ENCODE measurements at places on chromosomes 7 and 10. TPM values are rescaled to one million over a fixed set of nuclear protein-coding genes. Genes with fewer than 3 reads are reported as not detected.

DNA sequence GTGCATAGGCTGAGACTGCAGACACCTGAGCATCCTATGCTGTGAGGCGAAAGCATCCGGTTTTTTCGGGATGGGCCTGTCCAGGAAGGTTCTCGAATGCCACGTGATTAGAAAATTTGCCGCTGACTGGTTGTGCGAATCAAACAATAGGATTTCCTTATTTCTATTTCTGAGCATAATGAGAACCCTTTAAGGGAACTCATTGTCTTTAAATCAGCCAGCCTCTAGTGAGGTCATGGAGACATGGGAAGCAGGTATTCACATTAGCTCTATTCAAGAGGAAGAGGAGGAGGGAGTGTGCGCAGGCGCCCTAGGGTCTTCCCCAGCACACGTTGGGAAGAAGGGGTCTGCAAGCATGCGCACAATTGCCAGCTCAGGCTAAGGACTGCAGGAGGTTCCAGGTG lies 5.6 kb downstream of the GIMAP1 start:
- H3K27ac ChIP-seq = no peak overlapping the region
- H3K4me3 ChIP-seq = no peak overlapping the region
- H3K36me3 ChIP-seq = no peaks in the 10 kb centered on the region
- DNase-seq = no peak

- no peaks in the 10 kb centered on the region for H3K27me3 ChIP-seq
- H3K4me1 ChIP-seq = no peaks in the 10 kb centered on the region
- no peak overlapping the region for H3K27ac ChIP-seq
- H3K36me3 ChIP-seq = no peaks in the 10 kb centered on the region
- no peak overlapping the region for H3K4me3 ChIP-seq
Measured at GRCh38 chr10:35161906-35162305, 35.3 kb downstream of the CREM start.

DNA sequence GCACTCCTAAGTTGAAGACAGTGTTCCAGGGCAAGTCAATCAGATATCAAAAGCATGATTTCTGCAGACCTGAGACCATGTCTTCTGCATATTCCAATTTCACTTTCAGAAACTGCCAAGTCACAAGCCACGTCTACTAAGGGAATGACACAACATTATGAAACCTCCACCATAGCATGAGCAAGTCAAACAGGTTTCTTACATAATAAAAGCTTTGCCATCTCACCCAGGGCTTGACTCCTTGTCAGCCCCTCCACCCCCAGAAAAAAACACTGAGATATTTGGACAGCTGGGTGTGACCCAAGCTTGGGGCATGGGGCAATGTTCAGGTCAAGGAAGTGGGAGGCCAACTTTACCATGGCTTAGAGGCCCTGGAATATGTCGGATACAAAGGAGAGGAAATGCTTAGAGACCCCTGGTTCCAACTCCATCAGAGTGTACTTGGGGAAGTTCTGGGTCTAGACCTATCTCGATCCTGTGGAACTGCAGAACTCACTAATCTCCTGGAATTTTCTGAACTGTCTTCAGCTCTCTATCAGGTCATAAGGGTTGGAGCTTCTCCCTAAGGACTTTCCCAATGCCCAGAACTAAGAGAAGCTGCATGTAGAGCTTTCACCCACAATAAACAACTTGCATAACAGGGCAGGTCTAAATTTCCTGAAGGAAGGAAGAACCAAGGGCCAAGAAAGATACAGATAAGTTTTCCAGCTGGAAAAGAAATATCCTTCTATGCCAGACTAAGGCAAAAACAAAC lies 80.6 kb upstream of the NAMPT start:
- no peaks in the 10 kb centered on the region for H3K36me3 ChIP-seq
- DNase-seq = no peak
- H3K27ac ChIP-seq = no peak overlapping the region

GRCh38 chr10:78283069-78283682 lies 249.5 kb downstream of the RPS24 start:
- H3K27ac ChIP-seq = no peak overlapping the region
- H3K27me3 ChIP-seq = no peaks in the 10 kb centered on the region
- no peak overlapping the region for H3K4me3 ChIP-seq
- H3K4me1 ChIP-seq = no peaks in the 10 kb centered on the region

GPR37 gene
- 0.33 TPM for total RNA-seq

DNA sequence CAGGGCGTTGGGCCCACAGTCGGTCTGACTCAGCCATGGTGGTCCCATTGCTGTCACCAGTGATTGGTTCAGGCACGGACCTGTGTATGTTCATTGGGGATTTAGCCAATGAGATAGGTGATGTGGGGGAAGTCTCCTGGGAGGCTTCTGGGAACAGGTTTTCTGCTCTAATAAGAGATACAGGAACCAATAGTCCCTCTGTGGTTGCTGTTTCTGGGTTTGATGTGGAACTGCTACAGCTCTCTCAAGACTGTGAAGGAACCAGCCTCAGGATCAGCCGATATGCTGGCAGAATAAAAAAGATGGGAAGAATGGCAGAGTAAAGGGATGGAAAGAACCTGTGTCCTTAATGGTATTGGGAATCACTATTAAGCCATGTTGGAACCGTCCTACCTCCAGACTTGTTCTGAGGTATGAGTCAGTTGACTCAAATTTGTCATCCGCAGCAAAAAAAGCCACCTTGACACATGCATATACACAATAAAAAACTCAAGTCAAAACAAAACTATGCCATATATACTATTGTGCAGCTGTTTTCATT lies 70.6 kb downstream of the MCMBP start:
- H3K36me3 ChIP-seq = peaks cover 1% of the 10 kb centered on the region
- DNase-seq = no peak
- no peaks in the 10 kb centered on the region for H3K27me3 ChIP-seq
- no peak overlapping the region for H3K27ac ChIP-seq
- H3K4me3 ChIP-seq = no peak overlapping the region
- H3K4me1 ChIP-seq = no peaks in the 10 kb centered on the region

GRCh38 chr10:132808383-132809231 lies 22.7 kb upstream of the NKX6-2 start:
- H3K36me3 ChIP-seq = no peaks in the 10 kb centered on the region
- H3K27ac ChIP-seq = no peak overlapping the region
- no peak overlapping the region for H3K4me3 ChIP-seq
- H3K4me1 ChIP-seq = no peaks in the 10 kb centered on the region
- no peak for DNase-seq
- H3K27me3 ChIP-seq = no peaks in the 10 kb centered on the region

DPP6 gene
- total RNA-seq = not detected

- H3K4me1 ChIP-seq = no peaks in the 10 kb centered on the region
- no peaks in the 10 kb centered on the region for H3K27me3 ChIP-seq
- no peak overlapping the region for H3K4me3 ChIP-seq
- no peak for DNase-seq
- no peaks in the 10 kb centered on the region for H3K36me3 ChIP-seq
Measured at GRCh38 chr7:7157177-7157886, 25.0 kb upstream of the C1GALT1 start.

GPR85 gene
- 1.7 TPM for total RNA-seq

DNA sequence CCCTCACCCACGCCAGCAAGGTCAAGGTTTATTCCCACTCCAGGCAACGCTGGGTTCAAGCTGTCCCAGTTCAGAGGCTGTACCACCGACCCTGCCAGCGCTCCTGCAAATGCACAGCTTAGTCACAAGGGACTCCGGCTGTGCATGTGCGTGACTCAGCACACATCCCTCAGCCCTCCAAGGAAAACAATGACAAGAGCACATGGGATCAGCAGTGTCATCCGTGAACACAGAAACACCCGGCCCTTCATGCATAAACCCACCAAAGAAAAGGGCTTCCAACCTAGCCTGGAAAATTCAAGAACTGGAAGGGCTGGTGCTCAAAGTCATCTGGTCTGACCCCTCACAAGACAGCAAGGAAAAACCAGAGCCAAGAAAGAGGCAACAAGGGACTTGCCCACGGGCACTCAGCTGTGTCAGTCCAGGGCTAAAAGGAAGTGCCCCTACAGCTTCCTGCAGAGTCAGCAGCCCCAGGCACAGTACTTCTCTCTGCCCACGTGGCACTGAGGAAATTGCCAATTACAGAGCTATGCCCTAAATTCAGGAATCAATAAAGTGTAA lies 106.1 kb downstream of the KCNMA1 start:
- H3K27me3 ChIP-seq = no peaks in the 10 kb centered on the region
- H3K36me3 ChIP-seq = no peaks in the 10 kb centered on the region
- DNase-seq = no peak
- no peak overlapping the region for H3K4me3 ChIP-seq

DNA sequence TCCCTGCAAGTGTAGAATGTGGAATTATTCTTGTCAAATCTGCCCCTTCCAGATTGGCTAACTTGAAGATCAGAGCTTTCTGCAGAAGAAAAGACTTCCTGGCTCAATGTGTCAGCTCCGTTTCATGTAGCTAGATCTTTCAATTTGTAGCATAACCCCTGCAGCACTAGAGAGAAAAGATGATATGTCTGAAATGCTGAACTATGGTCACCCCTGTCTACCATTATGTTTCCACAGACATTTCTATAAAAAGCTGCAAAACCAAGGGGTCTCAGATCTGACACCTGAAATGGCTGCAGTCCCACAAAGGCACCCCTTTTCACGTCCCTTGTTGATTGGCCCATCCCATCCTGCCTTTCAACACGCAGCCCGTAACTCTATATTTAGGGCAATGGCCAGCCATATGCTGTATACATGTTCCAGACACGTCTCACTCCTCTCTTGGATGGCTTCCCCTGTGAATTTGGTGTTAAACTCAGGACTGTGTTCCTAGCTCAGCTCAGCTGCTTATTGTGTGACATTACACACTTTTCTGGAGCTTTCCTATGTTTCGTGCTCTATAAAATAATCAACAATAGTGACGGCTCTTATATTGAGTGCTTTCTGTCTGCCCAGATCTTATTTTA lies 648.6 kb upstream of the CELF2 start:
- H3K27ac ChIP-seq = no peak overlapping the region
- H3K4me3 ChIP-seq = no peak overlapping the region
- no peaks in the 10 kb centered on the region for H3K4me1 ChIP-seq
- no peaks in the 10 kb centered on the region for H3K36me3 ChIP-seq

- H3K27ac ChIP-seq = no peak overlapping the region
- no peak for DNase-seq
- H3K4me1 ChIP-seq = no peaks in the 10 kb centered on the region
- no peaks in the 10 kb centered on the region for H3K27me3 ChIP-seq
- H3K4me3 ChIP-seq = no peak overlapping the region
- no peaks in the 10 kb centered on the region for H3K36me3 ChIP-seq
Measured at GRCh38 chr10:117431160-117431559, 55.9 kb upstream of the PDZD8 start.

DNA sequence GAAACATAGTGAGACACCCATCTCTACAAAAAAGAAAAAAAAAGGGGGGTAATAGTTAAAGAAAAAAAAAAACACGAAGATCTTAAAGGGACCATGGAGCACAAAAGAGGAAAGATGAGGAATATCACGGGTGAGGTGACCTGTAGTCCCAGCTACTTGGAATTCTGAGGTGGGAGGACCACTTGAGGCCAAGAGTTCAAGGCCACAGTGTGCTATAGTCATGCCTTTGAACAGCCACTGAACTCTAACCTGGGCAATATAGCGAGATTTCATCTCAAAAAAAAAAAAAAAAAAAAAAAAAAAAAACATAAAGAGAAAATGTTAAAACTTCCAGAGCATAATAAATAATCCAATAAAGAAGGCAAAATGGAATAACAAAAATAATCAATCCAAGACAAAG lies 23.6 kb downstream of the AKR1D1 start:
- peaks cover 8% of the 10 kb centered on the region for H3K36me3 ChIP-seq
- peaks cover 16% of the 10 kb centered on the region for H3K4me1 ChIP-seq
- H3K4me3 ChIP-seq = no peak overlapping the region
- DNase-seq = no peak
